ENCODE measurements at places on chromosomes 2 and 18.
A peak's percentile ranks its signal among the peaks of the same experiment; 100 is the strongest.

- no peak for DNase-seq
Observed at GRCh38 chr18:68665628-68666027, 49.3 kb downstream of the TMX3 start.

GRCh38 chr2:71746946-71747501 lies 293.7 kb downstream of the DYSF start:
- DNase-seq = no peak

DNA sequence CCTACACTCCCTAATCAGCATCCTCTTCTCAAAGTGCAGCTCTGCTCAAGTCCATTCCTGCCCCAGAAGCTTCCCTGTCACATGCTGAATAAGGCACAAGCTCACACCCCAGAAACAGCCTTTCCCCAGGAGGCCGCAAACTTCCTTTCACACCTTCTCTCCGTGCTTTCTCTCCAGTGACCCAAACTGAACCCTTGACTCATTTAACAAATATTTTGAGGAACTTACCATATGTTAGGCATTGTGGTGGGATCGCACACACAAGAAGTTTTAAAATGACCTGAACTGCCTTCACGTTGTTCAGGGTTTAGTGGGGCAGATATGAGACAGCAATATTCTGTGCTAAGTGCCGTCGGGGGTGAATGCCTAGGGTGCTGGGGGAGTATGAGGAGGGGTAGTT lies 161.3 kb downstream of the INSIG2 start:
- DNase-seq = no peak

- no peak for DNase-seq
Observed at GRCh38 chr2:168343586-168343985, 96.2 kb upstream of the STK39 start.

- no peak for DNase-seq
Observed at GRCh38 chr18:36589857-36590543, 238.8 kb downstream of the TPGS2 start.

- DNase-seq = no peak
Observed at GRCh38 chr2:7407001-7407400, 489.8 kb downstream of the RNF144A start.

GRCh38 chr2:66171530-66171929 lies 263.4 kb upstream of the MEIS1 start:
- DNase-seq = no peak

DNA sequence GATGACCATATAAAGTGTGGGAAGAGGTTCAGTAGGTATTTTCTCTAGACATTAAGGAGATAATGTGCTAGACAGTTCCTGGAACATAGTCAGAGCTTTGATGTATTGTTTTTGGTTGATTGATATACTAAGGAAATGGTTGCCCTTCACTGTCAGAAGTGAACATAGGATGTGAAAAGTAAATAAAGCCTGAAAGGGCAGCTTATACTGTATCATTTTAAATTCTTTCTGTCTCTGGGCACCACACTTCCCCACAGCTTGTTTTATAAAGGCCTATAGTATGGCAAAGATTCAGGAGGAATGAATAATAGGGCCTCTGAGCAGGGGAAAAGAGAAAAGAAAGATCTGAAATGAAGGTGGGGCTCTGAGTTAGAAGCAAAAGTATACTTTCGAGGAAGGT lies 72.7 kb upstream of the ITPRID2 start:
- DNase-seq = no peak

GRCh38 chr18:60279391-60279790 lies 93.2 kb downstream of the MC4R start:
- DNase-seq = no peak

DNA sequence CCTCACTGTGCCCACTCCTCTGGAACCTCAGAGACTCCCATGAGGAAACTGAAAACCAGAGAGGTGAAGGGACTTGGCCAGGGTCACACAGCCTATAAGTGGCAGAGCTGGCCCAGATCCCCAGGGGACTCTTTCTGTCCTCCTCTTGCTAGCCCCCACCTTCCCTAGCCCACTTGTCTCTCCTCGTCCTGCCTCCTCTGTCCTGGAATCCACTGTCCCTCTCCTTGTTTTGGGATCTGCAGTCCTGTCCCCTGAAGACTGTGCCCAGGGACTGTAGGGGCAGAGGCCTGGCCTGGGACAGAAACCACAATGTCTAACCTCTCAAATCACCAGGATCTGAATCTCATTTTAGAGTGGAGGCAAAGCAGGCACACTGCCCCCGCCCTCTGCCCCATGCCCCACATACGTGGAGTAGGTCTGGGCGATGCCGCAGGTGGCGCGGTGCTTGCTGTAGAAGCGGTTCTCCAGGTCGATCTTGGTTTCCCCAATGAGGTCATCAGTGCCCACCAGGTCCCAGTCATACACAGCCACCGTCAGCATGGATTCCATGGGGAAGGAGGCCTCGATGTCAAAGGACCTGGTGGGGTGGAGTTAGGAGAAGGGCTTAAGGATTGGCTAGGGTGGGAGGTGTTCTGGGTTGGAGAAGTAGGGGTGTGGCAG lies 12.5 kb downstream of the OTOF start:
- DNase-seq = no peak

GRCh38 chr18:10927286-10927992 lies 221.9 kb downstream of the PIEZO2 start:
- no peak for DNase-seq

- no peak for DNase-seq
Observed at GRCh38 chr2:102437122-102437521, 14.2 kb downstream of the IL18RAP start.

DNA sequence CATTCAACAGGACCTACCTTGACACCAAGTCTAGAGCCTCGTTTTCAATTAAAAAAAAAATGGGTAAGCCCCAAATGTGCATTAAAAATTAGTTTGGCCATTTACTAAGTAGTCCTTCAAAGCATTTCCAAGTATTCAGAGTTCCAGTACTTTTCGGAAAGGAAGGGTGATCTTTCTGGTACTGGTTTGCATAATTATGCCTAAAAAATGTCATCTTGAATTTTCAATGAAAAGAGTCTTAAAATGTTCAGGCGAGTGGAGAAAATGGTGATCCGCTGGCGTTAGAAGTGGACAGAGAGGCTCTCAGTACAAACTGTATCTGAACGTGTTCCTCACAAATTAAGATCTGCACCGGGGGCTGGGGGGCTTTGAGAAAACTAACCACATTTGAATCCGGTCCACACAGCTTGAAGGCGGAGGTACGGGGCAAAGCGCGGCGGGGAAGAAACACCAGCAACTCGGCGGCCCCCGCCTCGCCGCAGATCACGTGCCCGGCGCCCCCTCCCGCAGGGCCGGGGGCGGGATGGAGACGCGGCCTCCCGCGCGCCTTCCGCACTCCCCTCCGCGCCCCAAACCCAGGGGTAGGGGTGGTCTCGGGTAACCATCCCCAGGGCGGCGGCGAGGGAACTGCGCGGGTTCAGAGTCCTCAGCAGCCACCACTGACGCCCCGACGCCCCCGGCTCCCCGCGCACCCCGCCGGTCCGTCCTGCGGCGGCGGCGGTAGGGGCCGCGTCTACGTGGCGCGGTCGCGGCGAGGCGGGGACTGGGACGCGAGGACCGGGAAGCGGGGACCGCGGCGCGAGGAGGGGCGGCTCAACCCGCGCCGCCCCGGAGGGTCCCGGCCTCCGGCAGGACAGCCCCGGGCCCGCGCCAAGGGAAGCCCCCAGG lies 564 bp downstream of the LPIN2 start:
- DNase-seq = peak; percentile 56

- DNase-seq = no peak
Observed at GRCh38 chr2:55875434-55876135, 48.0 kb downstream of the EFEMP1 start.

DNA sequence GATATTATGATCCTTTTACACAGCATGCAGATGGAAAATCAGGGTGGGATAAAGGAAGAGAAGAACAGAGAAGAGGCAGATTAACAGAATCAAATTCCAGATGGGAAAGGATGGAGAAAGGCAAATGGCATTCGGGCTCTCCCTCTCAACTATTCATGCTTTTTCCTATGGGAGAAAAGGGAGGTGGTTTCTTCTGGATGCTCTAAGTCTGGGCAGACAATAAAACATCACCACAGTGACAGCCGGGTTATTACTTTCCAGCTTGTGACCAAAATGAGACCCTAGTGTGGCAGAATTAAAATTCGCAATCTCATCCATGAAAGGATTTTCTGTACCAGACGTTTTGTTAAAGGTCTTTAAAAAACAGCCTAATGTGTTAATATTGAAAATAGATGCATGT lies 440.7 kb downstream of the RND3 start:
- DNase-seq = no peak

GRCh38 chr2:12896318-12896982 lies 179.7 kb downstream of the TRIB2 start:
- DNase-seq = no peak

DNA sequence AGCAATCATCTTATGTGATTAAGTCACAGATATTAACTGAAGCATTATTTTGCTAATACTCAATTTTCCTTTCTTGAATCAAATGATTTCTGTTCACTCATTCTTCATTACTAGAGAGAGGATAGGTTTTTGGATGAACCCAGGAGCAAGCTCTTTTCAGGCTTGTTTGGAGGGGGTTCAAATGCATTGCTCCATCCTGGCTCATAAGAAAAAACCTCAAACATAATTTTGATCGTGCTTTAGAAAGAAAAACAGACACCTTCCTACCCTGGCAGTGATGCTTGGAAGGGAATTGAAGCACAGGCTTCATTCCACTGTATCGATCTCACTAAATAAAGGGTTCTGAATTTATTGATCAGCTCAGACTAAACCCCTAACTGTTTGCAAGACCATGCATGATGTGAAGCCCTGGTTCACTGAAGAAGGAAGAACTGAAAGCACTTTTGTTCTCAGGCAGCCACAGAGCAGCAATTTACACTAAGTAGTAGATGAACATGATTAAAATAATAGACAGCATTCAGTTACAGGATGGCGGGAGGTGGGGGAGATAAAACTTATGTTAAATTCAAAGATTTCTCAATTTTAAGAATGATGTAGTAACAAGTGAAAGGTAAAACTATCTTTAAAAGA lies 53.4 kb downstream of the CDH2 start:
- no peak for DNase-seq

DNA sequence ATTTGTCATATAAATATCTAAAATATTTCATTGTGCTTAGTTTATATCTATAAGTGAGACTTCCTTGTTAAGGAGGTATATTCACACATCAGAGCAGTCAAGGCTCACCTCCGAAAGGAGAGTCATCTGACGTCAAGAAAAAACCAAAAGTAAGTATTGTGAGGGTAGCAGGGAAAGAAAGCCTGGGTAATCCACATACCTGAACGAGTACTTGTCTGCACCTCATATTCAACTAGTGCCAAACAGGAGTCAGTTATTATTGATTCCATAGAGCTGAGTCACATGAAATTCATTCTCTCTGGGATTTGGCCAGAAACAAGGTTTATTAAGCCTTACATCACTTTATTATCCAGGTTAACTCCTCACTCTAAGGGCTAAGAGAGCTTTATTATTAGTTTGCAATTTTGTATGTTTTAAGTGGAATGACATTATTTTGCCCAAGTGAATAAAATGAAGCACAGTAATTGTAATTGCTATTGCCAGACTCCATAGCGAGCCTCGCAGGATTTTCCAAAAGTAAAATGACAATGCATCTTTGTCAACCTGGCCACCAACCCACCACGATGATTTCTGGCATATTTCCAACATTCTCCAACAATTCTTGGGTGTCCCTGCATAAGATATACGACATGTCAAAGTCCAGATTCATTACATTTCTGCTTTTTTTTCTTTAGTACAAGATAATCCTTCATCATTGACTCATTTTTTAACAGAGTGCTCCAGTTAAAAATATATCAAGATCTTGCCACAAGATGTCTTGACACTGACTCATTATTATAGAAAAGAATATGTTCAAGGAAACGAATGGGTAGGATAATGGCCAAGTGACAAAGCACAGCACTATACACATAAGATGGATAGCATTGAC lies 1210.4 kb upstream of the ACVR2A start:
- DNase-seq = no peak
